GM12878 (cell line): ENCODE measurements at places on chromosomes 1 and 21.

GRCh38 chr1:234500269-234500668 is 21.3 kb upstream of the TARBP1 start:
- no peak for DNase-seq

DNA sequence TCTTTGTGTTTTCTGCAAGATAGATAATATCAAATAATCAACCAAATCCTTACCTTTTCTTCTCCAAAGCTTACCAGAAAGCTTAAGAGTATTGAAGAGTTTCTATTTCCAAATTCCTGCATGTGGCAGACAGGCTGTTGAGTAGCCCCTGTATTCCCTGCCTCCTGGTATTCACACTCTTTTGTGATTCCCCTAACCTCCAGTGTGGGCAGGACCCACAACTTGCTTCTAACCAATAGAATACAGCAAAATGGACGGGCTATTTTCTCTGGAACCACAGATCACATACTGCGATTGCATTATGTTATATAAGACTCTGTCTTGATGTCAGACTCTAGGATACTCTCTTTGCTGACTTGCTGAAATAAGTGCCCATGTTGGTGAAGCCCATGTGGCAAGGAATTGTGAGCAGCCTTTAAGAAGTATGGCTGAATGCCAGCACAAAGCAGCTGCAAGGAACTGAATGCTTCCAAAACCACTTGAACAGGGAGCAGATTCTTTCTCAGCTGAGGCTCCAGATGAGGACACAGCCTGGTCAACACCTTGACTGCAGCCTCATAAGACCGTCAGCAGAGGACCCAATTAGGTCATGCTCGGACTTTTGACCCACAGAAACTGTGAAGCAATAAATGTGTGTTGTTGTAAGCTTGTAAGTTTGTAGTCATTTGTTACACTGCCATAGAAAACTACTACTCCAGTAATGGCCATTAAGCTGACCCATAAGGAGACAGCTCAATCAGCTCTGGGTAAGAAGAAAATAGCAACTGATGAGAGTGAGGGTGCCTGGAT is 47.9 kb upstream of the PLXNA2 start:
- DNase-seq, result no peak

DNA sequence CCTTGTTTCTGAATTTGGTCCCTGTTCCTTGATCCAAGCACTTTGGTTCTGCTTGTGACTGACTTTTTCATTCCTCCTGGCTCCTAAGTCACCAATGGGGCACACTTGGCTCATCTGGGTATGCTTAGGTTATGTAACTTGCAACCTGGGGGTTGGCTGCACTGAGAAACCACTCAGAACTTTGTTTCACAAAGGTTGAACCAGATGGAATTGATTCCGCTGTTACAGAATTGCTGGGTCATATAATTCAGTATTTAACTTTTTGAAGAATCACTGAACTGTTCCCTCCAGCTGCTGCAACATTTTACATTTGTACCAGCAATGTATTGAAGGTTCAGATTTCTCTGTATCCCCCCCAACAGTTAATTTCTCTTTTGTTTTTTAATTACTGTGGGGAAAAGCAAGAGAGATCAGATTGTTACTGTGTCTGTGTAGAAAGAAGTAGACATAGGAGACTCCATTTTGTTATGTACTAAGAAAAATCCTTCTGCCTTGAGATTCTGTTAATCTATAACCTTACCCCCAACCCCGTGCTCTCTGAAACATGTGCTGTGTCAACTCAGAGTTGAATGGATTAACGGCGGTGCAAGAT is 9.6 kb upstream of the NVL start:
- no peak for DNase-seq

DNA sequence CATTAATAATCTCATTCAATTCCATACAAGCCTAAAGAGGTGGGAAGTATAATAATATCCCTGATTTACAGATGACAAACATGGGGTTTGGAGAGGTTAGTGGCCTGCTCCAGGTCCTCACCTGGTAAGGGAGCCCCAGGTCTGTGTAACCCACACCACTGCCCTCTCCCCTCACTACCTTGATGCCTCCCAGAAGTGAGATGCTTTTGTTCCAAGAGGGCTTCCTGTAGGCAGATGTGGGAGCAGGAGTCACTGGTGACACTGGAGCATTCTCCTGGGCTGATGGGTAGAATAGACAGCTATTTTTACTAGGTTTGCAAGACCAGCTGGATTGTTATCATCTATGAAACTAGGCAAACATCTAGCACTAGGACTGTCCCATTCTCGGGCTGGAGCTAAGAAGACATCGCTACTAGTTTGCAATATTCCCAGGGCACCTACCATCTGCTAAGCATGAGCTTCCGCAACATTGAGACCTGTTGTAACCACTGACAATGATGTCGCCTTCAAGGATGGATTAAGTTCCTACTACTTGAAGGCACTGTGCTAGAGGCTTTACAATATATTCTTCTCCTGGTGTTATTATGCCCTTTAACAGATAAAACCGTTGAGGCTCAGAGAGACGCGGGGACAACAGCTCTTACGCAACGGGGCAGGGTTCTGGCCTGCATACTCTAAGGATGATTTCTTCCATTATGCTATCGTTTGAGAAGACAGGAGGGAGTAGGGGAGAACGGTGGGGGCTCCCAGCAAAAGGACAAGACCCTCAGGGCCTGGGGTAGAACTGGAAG is 35.0 kb downstream of the BATF3 start:
- DNase-seq, result no peak

- no peak for DNase-seq
Measured at GRCh38 chr1:45516465-45516864, 5.2 kb downstream of the PRDX1 start.

DNA sequence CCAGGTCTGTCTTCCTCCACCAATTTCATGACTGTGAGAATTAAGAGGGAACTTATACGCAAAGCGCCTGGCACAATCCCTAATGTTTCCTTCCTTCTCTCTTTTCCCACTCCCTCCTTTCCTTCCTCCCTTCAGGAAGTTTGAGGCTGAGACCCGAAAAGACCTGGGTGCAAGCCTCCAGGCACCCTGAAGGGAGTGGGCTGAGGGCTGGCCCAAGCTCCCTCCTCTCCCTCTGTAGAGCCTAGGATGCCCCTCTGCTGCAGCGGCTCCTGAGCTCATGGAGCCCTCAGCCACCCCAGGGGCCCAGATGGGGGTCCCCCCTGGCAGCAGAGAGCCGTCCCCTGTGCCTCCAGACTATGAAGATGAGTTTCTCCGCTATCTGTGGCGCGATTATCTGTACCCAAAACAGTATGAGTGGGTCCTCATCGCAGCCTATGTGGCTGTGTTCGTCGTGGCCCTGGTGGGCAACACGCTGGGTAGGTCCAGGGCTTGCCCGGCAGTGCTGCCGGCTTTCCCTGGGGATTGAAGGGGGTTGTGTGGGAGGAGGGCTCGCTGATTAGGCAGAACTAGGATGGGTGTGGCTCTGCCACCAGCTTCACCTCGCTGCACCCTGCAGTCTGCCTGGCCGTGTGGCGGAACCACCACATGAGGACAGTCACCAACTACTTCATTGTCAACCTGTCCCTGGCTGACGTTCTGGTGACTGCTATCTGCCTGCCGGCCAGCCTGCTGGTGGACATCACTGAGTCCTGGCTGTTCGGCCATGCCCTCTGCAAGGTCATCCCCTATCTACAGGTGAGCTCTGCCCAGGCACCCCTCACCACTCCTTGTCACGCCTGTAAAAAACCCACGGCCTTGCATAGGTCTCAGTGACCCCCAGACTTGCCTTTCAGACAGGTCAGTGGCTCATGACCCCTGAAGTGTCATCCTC is 1.7 kb downstream of the HCRTR1 start:
- no peak for DNase-seq

DNA sequence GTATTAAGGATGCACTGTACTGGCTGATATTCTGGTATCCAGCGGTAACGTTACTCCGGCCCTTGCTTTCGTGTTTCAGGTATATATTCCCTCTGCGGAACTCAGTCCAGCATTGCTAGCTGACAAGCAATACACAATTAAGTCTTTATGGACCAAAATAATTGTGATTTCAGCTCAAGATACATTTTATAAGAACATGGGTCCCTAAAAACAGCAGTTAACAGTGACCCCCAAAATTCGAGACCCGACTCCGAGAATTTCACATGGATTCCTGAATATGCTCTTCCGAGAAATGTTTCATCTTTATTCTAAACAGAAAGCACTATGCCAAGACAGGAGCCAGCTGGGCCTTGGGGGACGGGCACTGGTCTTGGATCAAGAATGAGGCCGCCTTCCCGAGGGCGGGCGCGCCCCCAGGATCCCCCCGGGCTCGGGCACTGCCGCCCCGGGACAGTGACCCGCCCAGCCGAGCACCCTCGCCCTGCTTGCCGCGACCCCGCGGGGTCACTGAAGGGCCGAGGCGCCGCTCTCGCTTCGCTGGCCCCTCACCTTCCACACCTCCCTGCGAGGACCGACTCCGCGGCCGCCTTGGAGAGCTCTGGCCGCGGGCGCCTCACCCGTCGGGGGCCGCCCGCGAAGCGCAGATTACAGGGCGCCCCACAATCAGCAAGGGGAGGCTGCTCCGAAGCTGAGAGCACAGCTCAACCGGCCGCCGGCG is 610 bp downstream of the SCYL3 start:
- no peak for DNase-seq

- DNase-seq, result no peak
Measured at GRCh38 chr1:18947570-18947969, 8.9 kb downstream of the IFFO2 start.

- no peak for DNase-seq
Measured at GRCh38 chr1:228407106-228408040, 738 bp upstream of the TRIM11 start.
